Naive thymus-derived CD8-positive, alpha-beta T cell (primary cell): ENCODE measurements at places on chromosomes 1 and 21. TPM values are rescaled to one million over a fixed set of nuclear protein-coding genes. Genes with fewer than 3 reads are reported as not detected.

- no peak for DNase-seq
Observed at GRCh38 chr1:24190983-24191461, 3.9 kb upstream of the IFNLR1 start.

GRCh38 chr1:7298749-7299151, 472.3 kb upstream of the VAMP3 start:
- DNase-seq: no peak

DNA sequence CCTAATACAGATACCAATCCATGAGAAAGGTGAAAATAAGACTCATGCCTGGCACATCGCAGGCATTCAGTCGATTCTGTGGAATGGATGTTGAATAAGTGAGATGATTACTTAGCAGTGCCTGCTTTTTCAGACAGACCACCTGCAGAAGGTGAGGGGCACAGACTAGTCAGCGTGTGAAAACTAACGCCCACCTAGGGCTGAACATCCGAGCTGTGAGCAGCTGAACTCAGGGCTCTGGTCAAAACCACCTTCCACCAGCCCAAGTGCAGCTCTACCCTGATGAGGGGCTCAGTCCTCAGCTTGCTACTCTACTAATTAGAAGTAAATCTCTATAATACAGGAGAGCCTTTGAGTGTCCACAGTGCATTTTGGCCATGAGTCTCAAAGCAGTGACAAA, 32.5 kb downstream of the LMX1A start:
- DNase-seq: no peak

DNA sequence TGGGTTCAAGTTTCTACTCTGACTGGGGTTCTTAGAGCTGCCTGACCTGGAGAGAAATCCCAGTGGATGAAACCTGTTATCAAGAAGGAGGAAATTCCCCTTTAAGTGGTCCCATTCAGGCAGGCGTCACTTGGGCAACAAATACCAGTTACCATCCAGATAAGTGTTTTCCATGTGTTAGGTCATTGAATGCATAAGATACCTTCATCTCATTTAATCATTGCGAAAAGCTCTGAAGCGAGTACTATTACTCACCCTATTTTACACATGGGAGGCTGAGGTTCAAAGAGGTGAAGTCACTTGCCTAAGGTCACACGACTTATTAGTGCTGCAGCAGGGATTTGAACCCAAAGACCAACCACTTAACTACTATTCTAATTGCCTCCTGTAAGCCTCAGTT, 45.5 kb upstream of the RPL11 start:
- no peak for DNase-seq

GRCh38 chr1:87647430-87648177, 318.9 kb downstream of the LMO4 start:
- DNase-seq: no peak

- no peak for DNase-seq
Observed at GRCh38 chr21:29189353-29189752, 58.9 kb downstream of the MAP3K7CL start.

DNA sequence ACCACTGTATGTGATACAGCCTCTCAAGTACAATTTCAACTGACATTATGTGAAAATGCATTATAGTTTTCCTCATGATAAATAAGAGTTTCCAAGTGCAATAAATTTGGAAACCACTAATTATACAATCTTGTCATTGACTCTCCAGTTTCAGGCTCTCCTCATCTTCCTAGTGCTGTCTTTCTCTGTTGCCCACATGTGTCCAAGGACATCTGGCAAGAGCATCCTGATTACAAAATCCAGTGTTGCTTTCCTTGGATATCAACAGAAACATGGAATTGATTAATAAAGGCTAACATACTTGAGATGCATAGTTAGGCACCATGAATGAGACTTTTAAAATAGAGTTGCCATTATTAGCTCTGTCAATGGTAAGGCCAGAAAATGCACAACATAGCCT, 15.6 kb upstream of the MAP10 start:
- DNase-seq: no peak

DNA sequence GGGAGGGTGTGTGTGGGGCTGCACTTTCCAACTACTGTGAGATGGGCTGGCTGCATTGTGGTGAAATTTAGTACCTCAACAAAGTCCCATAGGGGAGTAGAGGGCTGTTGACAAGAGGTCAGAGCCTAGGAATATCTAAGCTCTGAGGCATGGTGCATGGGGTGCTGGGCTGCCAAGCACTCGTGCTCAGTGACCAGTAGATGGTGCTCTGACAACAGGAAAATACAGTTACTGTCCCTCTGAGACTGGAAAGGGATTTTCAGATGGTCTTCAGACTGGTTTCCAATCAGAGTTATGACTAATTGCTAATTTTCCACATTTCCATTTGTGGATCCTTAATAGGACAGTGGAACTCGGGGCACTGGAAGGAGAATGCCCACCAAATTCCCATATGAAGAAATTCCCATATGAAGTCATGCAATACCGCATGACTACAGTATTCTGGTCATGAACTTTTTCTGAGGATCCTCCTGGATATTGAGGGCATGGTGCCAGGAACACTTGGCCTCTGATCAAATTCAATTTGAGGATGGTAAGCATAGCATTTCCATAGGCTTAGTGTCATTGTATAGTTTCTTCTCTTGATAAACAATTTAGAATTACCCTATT, 4.1 kb upstream of the CACNA1E start:
- peak; percentile 15 for DNase-seq

DNA sequence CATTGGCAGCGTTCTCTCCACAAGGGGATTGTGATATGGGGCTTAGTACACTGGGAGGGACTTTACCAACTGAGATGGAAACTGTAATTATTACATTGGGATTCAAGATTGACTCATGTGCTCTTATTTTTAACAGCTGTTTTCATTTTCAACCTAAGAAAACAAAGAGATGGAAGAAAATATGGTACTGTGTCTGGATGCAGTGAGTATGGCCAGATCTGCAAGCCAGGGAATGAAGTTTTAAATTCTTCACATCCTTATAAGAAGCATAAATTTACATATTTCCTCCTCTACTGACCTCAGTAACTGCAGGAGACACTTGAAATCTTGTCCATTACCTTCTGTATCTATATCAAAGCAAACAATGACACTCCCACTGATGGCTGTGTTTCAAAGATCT, 81.5 kb upstream of the EDEM3 start:
- DNase-seq: no peak

GRCh38 chr1:247406014-247406656, 9.8 kb upstream of the NLRP3 start:
- DNase-seq: no peak

DNA sequence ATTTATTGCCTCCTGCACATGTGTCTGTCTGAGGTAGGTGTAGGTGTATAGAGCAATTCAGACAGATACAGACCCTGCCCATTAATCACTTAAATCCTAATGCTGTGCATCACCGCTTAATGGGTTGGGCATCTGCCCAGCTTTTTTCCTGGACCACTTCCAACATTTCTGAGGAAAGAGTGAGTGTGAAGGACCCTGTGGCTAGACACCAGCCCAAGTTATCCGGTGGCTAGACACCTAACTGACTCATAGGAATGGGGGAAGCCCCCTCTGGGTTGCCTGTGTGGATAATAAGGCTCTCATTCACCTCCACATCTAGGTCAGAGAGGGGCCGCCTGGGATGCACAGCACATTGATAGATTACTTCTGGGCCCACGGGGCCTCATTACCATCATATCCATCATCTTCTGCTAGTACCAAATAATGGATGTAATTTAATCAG, 121.1 kb upstream of the RAVER2 start:
- no peak for DNase-seq

DNA sequence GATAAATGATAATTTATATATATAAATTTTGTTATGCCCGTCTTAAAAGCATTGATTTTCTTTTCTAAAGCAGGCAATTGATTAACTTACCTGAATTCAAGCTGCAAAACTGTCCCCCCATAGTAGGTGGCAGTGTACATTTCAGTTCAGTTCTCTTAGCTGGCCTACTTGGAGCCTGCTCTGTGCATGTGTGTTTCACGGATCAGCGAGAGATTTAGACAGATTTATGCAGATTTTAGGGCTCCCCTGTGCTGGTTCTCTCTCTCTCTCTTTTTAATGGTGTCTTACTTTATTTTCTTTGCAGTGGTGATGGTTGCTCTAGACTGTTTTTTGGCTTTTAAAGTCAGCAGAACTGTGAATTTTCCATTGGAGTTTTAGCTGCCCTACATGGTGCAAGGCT, 30.7 kb downstream of the CLIC4 start:
- DNase-seq: no peak

DNA sequence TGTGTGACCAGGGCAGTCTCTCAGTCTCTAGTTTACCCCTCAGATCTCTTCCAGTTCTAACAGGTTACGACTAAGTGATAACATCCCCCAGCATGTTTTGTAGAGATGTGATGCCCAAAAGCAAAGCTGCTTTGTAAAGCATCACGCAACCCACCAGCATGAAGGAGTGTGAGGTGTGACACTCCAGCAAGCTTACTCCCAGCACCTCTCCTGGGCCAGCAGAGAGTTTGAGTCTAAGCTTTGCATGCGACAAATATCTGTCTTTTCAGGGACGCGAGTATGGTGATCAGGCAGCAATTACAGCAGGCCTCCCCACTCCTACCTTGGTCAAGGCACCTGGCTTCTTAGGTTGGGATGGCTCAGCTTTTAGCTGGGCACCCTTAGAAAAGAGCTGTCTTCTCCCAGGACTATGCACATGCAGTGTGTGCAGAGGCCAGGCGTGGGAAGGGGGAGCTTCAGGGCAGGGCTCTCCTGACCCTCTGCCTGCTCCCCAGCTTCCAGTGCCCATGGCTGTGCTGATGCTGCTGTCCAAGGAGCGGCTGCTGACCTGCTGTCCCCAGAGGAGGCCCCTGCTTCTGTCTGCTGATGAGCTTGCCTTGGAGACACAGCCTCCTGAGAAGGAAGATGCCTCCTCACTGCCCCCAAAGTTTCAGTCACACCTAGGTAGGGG, 48.2 kb downstream of the ELK4 start:
- DNase-seq: no peak

- no peak for DNase-seq
Observed at GRCh38 chr1:176469450-176470010, 6.6 kb downstream of the PAPPA2 start.

- no peak for DNase-seq
Observed at GRCh38 chr1:166811691-166812090, 27.6 kb upstream of the POGK start.

GRCh38 chr1:198845851-198846250, 207.0 kb downstream of the PTPRC start:
- DNase-seq: no peak

- DNase-seq: no peak
Observed at GRCh38 chr1:187078321-187078720, 249.6 kb downstream of the PLA2G4A start.

- DNase-seq: no peak
Observed at GRCh38 chr1:6134741-6135510, 45.2 kb downstream of the CHD5 start.

- DNase-seq: no peak
Observed at GRCh38 chr1:39220891-39221870, 16.7 kb downstream of the MACF1 start.

- no peak for DNase-seq
Observed at GRCh38 chr1:168585937-168586336, 9.5 kb downstream of the XCL1 start.

DNA sequence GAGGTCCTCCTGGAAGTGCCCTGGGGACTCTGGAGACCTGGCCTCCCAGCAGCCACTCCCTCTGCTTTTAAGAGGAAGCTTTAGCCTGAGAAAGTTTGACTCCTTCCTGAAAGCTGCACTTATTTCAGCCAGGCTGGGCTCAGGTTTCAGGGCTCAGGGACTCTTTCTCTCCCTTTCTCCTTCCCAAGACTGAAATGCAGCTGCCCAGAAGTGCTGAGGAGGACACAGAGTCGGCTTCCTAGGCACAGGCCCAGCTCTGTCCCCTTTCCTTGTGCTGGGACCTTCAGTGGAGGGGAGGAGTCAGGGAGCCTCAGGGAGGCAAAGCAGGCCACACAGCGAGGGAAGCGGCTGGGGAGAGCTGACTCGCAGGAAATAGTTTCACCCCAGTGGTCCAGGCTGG, 137.3 kb downstream of the NAV1 start:
- no peak for DNase-seq

- no peak for DNase-seq
Observed at GRCh38 chr1:30036666-30037065, 686.7 kb downstream of the MATN1 start.

GRCh38 chr1:218376722-218377121, 31.6 kb downstream of the TGFB2 start:
- no peak for DNase-seq

GRCh38 chr1:115164484-115164883, 75.2 kb upstream of the TSPAN2 start:
- DNase-seq: no peak

- DNase-seq: no peak
Observed at GRCh38 chr1:2391931-2392509, 379 bp downstream of the RER1 start.

- no peak for DNase-seq
Observed at GRCh38 chr1:231395998-231396390, 26.1 kb downstream of the EGLN1 start.

DNA sequence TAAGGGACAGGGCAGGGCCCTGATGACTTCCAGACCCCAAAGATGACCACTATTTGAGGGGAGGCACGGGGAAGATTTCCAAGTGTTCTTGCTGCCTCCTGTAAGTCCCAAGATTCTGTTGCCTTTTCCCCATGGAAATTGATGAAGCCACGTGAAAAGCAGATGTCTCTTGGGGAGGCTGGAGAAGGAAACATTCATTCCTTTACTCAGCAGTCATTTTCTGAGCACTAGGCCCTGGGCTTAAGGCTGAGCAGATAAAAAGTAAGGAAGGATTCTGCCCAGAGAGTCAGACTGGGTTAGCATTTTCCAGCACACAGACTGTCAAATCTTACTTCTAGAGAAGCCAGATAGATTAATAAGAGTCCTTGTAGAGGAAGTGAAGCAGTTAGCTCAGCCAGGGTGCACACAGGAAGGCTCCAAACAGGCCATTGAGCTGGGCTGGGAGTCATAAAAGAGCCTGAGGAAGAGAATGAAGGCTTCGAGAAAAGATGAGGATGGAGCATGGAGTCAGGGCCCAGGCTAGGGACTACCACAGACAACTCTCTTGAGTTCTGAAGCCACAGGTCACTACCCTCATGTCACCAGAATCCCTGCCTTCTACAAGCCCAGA, 10.1 kb downstream of the EXTL1 start:
- DNase-seq: no peak

Gene MYBPHL
- not detected for polyA plus RNA-seq

Gene SPRR2A
- not detected for polyA plus RNA-seq

Gene ZNF695
- not detected for polyA plus RNA-seq

Gene NPPB
- not detected for polyA plus RNA-seq

Gene LIN9
- polyA plus RNA-seq: 4.1 TPM

Gene PHC2
- polyA plus RNA-seq: 11.8 TPM

Gene EXOC8
- 1.9 TPM for polyA plus RNA-seq

Gene CR1
- polyA plus RNA-seq: 3.1 TPM

Gene TBX19
- polyA plus RNA-seq: 3.1 TPM

Gene EXTL2
- 7.6 TPM for polyA plus RNA-seq

Gene RAB25
- 0.96 TPM for polyA plus RNA-seq

Gene TBX15
- polyA plus RNA-seq: not detected

Gene FAM151A
- not detected for polyA plus RNA-seq

Gene PCBP3
- 2.3 TPM for polyA plus RNA-seq

Gene ATP6V1G3
- polyA plus RNA-seq: not detected

Gene SLC5A9
- not detected for polyA plus RNA-seq

Gene GPR25
- polyA plus RNA-seq: 0.15 TPM
